ENCODE measurements at places on chromosomes 11 and 22.

DNA sequence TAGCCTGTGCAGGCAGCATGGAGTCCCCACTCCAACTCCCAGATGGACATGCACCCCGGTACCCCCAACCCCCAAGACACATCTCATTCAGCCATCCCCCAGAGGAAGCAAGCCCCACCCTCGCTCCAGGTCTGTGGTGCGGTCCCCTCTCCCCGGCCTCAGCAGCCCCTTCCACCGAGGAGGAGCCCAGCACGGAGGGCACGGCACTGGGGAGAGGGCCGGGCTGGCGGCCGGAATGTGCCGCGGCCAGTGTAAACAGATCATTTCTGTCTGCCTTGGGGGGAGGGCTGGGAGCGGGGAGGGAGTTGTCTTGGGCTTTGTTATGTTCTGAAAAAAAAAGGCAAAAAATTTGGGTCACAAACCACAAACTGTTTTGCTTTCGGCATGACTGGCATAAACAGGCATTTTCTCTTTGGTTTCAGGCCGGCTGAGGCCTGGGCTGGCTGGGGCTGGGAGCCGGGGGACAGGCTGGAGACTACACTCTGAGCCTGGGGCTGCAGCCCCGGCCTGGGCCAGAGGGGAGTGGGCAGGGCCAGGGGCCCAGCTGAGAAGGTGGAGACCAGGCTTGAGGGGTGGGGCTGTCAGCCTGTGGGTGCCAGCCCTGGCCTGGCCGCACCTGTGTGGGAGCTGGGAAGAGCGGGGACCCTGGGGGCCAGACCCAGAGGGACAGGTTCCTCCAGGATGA, 16.8 kb downstream of the IGF2 start:
- no peak for DNase-seq
- H3K27ac ChIP-seq, result no peak overlapping the region
- no peaks in the 10 kb centered on the region for H3K4me1 ChIP-seq
- H3K27me3 ChIP-seq, result peaks cover 9% of the 10 kb centered on the region
- H3K36me3 ChIP-seq, result no peaks in the 10 kb centered on the region
- H3K4me3 ChIP-seq, result no peak overlapping the region

DNA sequence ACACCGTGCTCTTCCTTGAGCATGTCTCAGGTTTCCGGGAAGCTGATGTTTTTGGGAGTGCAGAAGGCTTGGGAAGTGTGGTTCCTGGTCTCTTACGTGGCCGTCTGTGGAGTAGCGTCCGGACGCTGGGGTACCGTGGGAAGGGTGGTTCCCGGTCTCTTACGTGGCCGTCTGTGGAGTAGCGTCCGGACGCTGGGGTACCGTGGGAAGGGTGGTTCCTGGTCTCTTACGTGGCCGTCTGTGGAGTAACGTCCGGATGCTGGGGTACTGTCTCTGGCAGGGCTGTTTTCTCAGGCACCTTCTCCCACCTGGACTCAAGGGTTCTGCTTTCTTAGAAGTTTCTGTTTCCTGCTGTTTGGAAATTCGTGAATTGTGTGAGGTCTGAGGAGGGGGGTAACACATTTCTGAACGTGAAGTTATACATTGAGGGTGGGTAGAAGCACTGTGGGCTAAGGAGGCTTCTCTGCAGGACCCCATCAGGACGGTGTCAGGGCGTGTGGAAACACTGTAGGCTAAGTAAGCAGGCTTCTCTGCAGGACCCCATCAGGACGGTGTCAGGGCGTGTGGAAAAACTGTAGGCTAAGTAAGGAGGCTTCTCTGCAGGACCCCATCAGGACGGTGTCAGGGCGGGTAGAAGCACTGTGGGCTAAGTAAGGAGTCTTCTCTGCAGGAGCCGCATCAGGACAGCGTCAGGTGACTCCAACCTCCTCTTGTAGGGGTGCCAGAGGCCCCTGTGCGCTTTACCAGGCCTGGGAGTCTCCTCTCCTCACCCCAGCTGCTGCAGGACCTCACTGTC, 5.3 kb upstream of the IFITM3 start:
- H3K27ac ChIP-seq, result peak overlapping the region; percentile 98
- peak; percentile 39 for DNase-seq
- H3K36me3 ChIP-seq, result peaks cover 14% of the 10 kb centered on the region
- no peaks in the 10 kb centered on the region for H3K27me3 ChIP-seq

DNA sequence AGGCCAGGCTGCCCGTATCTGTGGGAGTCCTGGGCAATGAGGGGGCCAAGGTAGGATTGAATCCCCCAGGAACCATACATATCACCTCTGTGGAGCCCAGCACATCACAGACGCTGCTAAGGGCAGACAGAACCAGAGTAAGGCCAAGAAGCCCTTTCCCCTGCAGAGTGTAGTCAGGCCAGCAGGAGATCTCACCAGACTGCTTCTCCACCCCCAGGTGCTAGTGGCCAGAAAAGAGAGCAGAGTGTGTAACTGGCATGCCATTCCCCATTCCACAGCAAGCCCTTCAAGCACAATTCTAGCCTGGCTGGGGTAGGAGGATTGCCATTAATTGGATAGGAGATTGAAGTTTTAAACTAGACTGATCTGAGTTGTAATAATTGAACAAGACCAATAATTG, 28.0 kb upstream of the FCHSD2 start:
- no peak for DNase-seq
- no peak overlapping the region for H3K27ac ChIP-seq
- H3K4me1 ChIP-seq, result peaks cover 12% of the 10 kb centered on the region

DNA sequence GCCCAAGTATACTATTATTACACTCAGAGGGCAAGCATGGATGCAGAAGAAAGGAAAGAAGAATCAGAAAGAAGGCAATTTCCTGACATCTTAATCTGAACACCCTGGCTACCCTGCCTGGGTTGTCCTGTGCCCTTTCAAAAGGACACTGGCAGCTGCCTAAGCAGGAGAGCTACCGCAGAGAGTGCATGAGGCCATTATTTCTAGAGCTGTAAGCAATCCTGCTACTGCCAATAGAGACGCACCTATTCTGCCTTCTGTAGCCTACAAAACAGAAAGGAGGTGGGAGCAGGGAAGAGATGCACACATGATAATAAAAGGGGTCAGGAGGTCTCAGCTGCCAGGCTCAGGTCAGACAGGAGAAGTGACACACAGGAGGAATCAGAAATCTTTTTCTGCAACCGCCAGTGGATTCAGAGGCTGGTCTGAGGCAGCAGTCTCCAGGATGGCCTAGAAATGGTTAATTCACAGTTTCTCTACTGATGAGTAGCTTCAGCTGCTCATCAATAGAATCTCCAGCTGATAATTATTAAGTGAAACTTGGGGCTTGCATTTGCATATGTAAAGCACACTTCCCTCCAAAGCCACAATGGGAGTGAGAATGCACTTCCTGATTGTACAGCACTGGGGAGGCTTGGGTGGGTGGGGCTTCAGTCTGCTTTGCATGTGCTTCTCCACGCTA, 253.9 kb downstream of the LARGE1 start:
- DNase-seq, result no peak
- no peaks in the 10 kb centered on the region for H3K4me1 ChIP-seq
- no peak overlapping the region for H3K4me3 ChIP-seq
- no peak overlapping the region for H3K27ac ChIP-seq
- no peaks in the 10 kb centered on the region for H3K27me3 ChIP-seq

DNA sequence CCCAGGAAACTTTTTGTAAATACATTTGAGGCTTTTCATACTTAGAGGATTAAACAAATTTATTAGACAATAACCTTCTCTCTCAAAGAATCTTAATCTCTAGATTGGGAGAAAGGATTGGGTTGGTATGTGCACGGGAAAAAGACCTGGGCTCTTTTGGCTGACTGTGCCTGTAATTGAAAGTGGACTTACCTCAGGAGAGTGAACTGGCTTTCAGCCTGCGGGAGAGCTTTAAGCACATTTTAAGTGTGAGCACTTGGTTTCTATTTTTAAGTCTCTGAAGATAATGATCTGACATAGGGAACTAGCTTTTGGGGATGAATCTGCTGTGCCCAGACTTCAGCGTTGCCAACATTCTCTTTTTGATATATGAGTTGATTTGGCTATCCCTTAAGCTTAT, 35.8 kb downstream of the UVRAG start:
- H3K4me1 ChIP-seq, result peaks cover 8% of the 10 kb centered on the region
- H3K27me3 ChIP-seq, result no peaks in the 10 kb centered on the region
- H3K36me3 ChIP-seq, result peaks cover 11% of the 10 kb centered on the region
- H3K4me3 ChIP-seq, result no peak overlapping the region

DNA sequence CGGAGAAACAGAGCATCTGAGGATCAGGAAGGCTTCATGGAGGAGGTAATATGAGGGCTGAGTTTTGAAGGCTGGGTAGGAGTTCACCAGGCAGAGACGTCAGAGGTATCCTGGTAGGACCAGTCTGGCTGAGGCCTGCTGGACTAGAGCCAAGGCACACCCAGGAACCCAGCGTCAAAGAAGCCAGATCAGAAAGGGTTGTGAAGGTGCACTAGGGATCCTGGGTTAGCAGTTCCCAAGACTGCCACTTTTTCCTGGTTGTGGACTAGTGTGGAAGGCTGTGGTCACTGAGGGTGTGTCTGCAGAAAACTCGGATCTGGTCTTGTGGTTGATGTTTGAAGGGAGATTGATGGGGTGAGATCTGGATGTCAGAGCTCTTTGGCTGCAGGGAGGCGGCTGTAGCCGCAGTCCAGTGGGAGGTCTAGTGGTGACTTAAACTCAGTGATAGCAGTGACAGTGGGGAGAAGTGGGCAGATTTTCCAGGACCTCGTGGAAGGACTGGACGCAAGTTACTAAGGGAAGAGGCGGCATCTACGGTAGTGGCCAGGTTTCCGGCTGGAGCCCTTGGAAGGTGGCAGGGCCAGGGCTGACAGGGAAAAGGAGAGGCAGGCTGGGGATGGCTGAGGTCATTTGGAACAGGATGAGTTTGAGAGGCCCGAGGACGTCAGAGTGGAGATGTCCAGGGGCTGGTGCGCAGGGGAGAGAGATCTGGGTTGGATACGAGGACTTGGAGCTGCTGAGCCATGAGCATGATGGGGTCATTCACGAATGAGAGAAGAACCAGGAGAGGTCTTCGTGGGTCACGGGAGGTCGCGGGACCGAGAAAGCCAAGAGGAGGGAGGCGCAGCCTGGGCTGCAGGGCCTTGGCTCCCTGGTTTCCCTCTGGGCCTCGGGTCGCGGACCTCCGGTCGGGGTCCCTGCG, 10.9 kb downstream of the RELA start:
- H3K4me3 ChIP-seq, result peak overlapping the region; percentile 77
- H3K27me3 ChIP-seq, result no peaks in the 10 kb centered on the region
- DNase-seq, result peak; percentile 25
- H3K36me3 ChIP-seq, result peaks cover 66% of the 10 kb centered on the region
- peaks cover 43% of the 10 kb centered on the region for H3K4me1 ChIP-seq

GRCh38 chr11:62602141-62603071, 741 bp upstream of the MTA2 start:
- H3K4me3 ChIP-seq, result peak overlapping the region; percentile 89
- H3K4me1 ChIP-seq, result peaks cover 49% of the 10 kb centered on the region
- peak; percentile 35 for DNase-seq
- H3K27me3 ChIP-seq, result no peaks in the 10 kb centered on the region
- peaks cover 72% of the 10 kb centered on the region for H3K36me3 ChIP-seq

- no peak overlapping the region for H3K27ac ChIP-seq
- H3K4me3 ChIP-seq, result no peak overlapping the region
- H3K4me1 ChIP-seq, result no peaks in the 10 kb centered on the region
- no peaks in the 10 kb centered on the region for H3K27me3 ChIP-seq
Observed at GRCh38 chr11:69948256-69949141, 129.3 kb upstream of the FGF3 start.

DNA sequence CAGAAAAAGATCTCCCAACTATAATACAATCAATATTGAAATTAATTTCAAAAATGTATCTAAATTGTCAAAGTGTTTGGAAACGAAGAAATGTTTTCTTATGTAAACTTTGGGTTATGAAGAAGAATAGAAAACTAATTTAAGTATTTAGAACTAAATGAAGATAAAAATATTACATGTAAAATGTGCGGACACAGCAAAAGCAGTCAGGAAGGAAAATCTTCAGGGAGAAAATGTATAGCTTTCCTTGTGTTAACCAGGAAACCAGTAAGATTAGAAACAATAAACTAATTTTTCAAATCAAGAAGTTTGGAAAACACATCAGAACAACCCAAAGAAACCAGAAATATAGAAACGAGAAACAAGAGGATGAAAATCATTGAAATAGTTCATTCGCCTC, 466.5 kb downstream of the BRD1 start:
- no peaks in the 10 kb centered on the region for H3K36me3 ChIP-seq
- no peak for DNase-seq
- H3K27ac ChIP-seq, result no peak overlapping the region
- H3K4me1 ChIP-seq, result no peaks in the 10 kb centered on the region

DNA sequence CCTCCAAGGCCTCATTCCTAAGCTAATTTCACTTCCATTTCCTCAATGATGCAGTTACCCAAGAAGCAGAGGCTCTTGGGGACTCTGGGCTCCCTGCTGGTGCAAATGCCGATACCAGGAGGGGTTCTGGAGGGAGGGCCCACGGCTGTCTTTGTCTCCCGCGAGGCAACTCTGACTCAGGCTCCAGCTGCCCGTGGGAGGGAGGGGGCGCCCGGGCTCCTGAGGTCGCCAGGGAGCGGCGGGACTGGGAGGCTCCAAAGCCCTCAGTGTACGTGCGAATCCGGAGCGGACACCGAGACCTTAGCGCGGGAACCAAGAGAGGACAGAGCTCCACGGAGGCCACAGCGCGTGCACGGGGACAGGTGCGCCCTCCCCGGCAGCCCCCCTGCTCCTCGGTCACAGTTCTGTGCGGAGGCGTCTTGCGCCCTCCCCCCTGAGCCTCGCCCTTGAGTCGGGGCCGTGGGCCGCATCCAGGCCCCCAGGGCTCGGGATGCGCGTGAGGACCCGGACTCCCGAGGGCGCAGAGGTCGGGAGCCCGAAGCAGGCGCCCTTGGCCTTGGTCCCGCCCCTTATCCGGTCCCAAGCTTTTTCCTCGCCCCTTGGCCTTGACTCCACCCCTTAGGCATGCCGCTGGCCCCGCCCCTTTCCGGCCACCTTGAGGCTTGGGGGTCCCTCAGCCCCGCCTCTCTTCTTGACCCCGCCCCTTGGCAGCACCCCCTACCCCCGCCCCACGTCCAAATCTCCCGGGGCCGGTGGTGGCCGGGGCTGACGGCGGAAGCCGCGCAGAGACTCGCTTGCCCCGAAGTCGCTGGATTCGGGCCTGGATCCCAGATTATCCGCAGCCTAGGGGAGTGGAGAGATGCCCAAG, 4.7 kb upstream of the SHISA8 start:
- no peaks in the 10 kb centered on the region for H3K36me3 ChIP-seq
- peaks cover 24% of the 10 kb centered on the region for H3K4me1 ChIP-seq
- peak overlapping the region; percentile 53 for H3K4me3 ChIP-seq
- peak; percentile 50 for DNase-seq
- H3K27me3 ChIP-seq, result peaks cover 29% of the 10 kb centered on the region

DNA sequence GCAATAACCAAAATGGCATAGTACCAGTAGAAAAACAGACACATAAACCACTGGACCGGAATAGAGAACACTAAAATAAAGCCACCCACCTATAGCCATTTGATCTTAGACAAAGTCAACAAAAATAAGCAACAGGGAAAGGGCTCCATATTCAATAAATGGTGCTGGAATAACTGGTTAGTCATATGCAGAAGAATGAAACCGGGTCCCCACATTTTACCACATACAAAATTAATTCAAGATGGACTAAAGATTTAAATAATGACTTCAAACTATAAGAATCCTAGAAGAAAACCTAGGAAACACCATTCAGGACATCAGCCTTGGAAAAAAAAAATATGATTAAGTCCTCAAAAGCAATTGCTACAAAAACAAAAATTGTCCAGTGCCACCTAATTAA, 30.1 kb upstream of the NOX4 start:
- no peaks in the 10 kb centered on the region for H3K36me3 ChIP-seq
- no peak overlapping the region for H3K4me3 ChIP-seq
- no peaks in the 10 kb centered on the region for H3K4me1 ChIP-seq
- H3K27me3 ChIP-seq, result no peaks in the 10 kb centered on the region
- no peak for DNase-seq
